ENCODE measurements at places on chromosomes 6 and 20. TPM values are rescaled to one million over a fixed set of nuclear protein-coding genes. Genes with fewer than 3 reads are reported as not detected.

DNA sequence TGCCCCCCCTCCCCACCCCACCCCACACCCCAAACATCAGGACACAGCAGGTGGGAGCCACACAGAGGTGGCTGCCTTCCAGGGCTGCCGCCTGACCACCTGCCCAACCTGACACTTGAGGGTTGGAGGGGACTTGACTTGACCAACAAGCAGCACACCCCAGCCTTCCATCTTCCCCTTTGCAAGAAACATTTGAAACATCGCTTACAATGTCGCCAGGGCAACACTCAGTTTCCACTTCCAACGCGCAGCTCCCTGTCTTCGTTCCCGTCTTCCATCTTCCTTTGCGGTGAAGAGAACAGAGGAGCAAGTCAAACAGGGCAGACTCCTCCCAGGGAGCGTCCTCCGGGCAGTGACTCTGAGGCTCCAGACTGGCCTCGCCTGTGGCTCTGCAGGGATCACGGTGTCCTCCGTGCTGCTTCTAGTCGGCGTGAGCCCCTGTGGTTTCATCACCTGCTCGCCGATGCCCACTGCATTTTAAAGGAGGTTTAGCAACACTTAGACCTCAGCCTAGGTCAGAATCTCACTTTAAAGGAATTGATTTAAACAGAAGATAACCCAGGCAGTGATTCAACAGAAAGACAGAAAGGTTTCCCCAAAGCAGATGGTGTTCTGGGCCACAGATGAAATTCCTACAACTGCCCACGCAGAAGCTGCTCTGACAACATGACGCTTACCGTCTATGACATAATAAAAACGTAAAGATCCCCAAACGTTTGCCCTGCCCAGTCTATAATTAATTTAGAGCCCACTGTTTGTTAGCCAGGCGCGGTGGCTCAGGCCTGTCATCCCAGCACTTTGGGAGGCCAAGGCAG is 130.8 kb downstream of the TAF4 start:
- DNase-seq = no peak
- no peak overlapping the region for H3K27ac ChIP-seq
- no peak overlapping the region for H3K4me3 ChIP-seq

- no peak overlapping the region for H3K4me3 ChIP-seq
- H3K27ac ChIP-seq = no peak overlapping the region
- no peaks in the 10 kb centered on the region for H3K36me3 ChIP-seq
- no peak for DNase-seq
- H3K4me1 ChIP-seq = peaks cover 46% of the 10 kb centered on the region
- no peaks in the 10 kb centered on the region for H3K27me3 ChIP-seq
These were observed 155.7 kb downstream of the AKAP7 start for GRCh38 chr6:131290955-131291354.

The SYNE1 gene
- 3.9 TPM for polyA plus RNA-seq

GRCh38 chr20:24469116-24469893 is at the start of gene SYNDIG1:
Gene SYNDIG1 (plus strand): TSS chr20:24469629. CDS start chr20:24543098, 73,469 bp downstream.
- no peaks in the 10 kb centered on the region for H3K36me3 ChIP-seq
- no peak within 1 kb of the TSS for H3K27ac ChIP-seq
- peak within 1 kb of the TSS; percentile 91 for H3K4me3 ChIP-seq
- DNase-seq = peak; percentile 84
- H3K4me1 ChIP-seq = peaks cover 28% of the 10 kb centered on the region

GRCh38 chr6:13281686-13282085 is 46.7 kb downstream of the TBC1D7 start:
- no peak overlapping the region for H3K27ac ChIP-seq
- no peak overlapping the region for H3K4me3 ChIP-seq
- peaks cover 9% of the 10 kb centered on the region for H3K4me1 ChIP-seq
- H3K36me3 ChIP-seq = no peaks in the 10 kb centered on the region

GRCh38 chr6:16174416-16175078 is 45.7 kb downstream of the MYLIP start:
- H3K4me1 ChIP-seq = peaks cover 14% of the 10 kb centered on the region
- H3K36me3 ChIP-seq = no peaks in the 10 kb centered on the region
- 0 out of 2 replicates have a peak overlapping the region, but pooled peaks have one; percentile 22 for H3K27ac ChIP-seq
- no peak for DNase-seq
- H3K4me3 ChIP-seq = no peak overlapping the region
- no peaks in the 10 kb centered on the region for H3K27me3 ChIP-seq

DNA sequence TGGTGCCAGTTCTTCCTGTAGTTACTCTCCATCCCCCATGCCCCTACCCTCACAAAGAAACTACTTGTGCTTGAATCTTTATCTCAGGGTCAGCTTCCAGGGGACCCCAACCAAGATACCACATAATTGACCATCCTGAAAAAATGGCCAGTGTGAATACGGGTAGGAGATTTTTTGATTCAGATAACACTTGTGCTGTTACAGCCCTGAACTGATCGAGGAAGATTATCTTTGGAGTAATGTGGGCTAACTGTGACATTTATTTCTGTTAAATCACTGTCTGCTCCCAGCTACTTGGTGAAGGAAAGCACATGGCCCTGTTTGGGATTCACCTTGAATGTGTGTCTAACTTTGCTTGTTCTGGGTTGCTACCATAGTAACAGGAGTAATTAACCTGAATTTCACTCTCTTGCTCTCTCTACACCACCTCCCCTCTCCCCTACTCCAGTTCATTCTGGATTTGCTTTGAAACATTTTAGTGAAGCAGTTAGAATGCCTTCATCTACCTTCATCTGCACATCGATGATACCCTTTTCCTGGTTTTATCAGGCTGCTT is 219.6 kb upstream of the CHD6 start:
- no peaks in the 10 kb centered on the region for H3K4me1 ChIP-seq
- H3K27ac ChIP-seq = no peak overlapping the region
- no peak overlapping the region for H3K4me3 ChIP-seq
- H3K36me3 ChIP-seq = no peaks in the 10 kb centered on the region
- no peak for DNase-seq

- H3K4me3 ChIP-seq = no peak overlapping the region
- H3K27ac ChIP-seq = no peak overlapping the region
- H3K27me3 ChIP-seq = no peaks in the 10 kb centered on the region
- no peaks in the 10 kb centered on the region for H3K4me1 ChIP-seq
- DNase-seq = no peak
These were observed 7.7 kb downstream of the NTSR1 start for GRCh38 chr20:62716198-62716940.

The TMEM170B gene
- polyA plus RNA-seq = 2.0 TPM

GRCh38 chr6:78810146-78810545 is 57.2 kb upstream of the IRAK1BP1 start:
- no peak overlapping the region for H3K4me3 ChIP-seq
- no peaks in the 10 kb centered on the region for H3K27me3 ChIP-seq
- H3K36me3 ChIP-seq = no peaks in the 10 kb centered on the region
- no peak overlapping the region for H3K27ac ChIP-seq

DNA sequence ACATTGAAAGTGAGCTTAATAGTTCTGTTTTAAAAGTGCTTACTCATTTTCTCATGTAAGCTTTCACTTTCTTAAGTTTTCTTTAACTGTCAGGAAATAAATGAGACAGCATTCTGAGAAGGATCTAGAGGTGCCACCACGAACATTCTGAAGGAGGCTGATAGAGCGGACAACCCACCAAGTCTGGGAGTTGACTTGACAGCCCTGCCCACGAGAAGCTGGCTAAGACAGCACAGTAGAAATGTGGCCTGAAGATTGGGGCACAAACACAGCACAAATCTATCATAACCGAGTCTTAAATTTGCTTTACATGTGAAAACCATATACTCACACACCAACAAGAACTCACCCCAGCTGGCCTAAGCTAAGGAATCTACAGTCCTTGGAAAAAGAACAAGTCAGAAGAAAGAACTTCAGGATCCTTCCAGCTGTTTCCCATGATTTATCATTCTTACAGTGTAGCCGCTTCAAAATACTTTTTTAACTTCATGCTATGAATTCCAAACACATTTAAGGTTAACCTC is 144.2 kb upstream of the TNFAIP3 start:
- no peaks in the 10 kb centered on the region for H3K4me1 ChIP-seq
- no peaks in the 10 kb centered on the region for H3K27me3 ChIP-seq
- no peak overlapping the region for H3K4me3 ChIP-seq
- no peak for DNase-seq
- H3K36me3 ChIP-seq = no peaks in the 10 kb centered on the region

The LCA5 gene
- polyA plus RNA-seq = 4.2 TPM

The ARHGAP40 gene
- 0.30 TPM for polyA plus RNA-seq

The RHAG gene
- polyA plus RNA-seq = not detected

The TTK gene
- 50.7 TPM for polyA plus RNA-seq

DNA sequence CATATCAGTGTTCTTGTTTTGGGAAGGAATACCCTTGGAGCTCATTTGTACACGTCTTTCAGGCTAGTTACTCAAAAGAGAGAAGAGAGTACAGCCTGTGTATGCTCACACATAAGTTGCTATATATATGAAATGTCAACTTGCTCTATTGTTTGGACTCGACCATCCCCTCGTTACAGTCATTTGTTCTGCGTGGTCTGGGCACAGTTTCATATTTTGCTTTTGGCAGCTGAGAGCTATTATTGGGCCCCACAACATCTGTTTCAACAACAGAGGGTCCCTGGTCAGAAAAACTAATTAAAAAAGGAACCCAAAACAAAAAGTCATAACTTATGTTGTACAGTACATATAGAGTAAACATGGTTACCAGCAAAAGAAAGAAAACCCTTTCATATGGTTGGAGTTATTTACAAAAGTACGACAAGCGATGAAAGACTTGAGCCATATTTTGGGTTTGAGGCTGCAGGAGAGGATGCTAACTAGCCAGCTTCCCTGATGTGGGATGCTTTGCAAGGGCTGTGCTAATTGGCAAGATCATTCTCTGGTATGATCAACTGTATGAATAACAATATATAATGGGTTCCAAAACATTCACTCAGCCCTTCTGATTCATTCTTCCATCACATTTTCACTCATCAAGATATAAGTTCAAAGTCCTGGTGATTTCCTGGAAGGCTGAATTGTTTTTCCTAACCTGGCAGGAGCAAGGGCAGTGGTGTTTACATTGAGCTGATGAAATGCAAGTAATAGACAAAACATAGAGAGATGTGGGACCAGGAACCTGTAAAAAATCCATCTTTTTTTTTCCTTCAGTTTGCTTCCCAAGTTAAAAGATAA is 137.9 kb downstream of the RPS12 start:
- H3K27ac ChIP-seq = no peak overlapping the region
- DNase-seq = no peak
- H3K4me3 ChIP-seq = no peak overlapping the region

- DNase-seq = no peak
- H3K36me3 ChIP-seq = no peaks in the 10 kb centered on the region
- H3K4me3 ChIP-seq = no peak overlapping the region
- no peaks in the 10 kb centered on the region for H3K27me3 ChIP-seq
- H3K4me1 ChIP-seq = no peaks in the 10 kb centered on the region
These were observed 395.9 kb downstream of the SAMD5 start for GRCh38 chr6:147904416-147904815.

DNA sequence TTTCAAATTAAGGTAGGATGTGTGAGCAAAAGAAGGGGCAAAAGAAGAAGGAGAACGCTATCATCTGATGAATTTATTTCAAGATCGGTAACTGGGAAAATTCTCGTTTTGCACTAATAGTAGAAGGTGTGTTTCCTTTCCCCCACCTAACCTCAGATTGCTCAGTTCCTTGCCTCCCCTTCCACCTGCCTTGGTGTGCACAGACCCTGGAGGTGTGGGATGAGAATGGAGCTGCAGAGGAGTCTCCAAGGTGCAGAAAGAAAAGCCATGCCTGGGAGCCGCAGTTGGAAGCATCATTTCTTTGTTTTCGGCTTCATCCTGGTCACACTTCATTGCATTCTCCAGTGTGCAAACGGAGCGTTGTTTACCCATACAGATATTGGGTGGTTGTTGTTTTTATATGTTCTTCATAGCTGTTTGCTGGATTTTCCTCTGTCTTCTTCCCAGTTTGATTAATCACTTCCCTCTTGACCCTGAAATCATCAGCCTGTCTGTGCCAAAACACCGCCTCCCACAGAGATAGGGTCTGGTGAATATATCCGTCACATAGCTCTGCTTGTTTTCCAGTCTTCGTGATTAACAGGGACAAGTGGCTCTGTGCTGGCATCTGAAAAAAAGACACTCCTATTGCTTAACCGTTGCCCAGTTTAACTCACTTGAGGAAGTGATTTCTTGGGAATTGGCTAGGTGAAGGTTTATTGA is 40.2 kb upstream of the NEDD9 start:
- no peak overlapping the region for H3K4me3 ChIP-seq
- no peak overlapping the region for H3K27ac ChIP-seq
- H3K36me3 ChIP-seq = no peaks in the 10 kb centered on the region

The CCN6 gene
- polyA plus RNA-seq = 0.73 TPM

The GATA5 gene
- polyA plus RNA-seq = 0.60 TPM

- peaks cover 23% of the 10 kb centered on the region for H3K36me3 ChIP-seq
- H3K27ac ChIP-seq = peak overlapping the region; percentile 39
- no peaks in the 10 kb centered on the region for H3K27me3 ChIP-seq
- peaks cover 14% of the 10 kb centered on the region for H3K4me1 ChIP-seq
These were observed 17.9 kb downstream of the BPHL start for GRCh38 chr6:3136292-3137011.

GRCh38 chr6:113363866-113364265 is 493.3 kb upstream of the MARCKS start:
- H3K27me3 ChIP-seq = no peaks in the 10 kb centered on the region
- H3K4me3 ChIP-seq = no peak overlapping the region
- H3K36me3 ChIP-seq = no peaks in the 10 kb centered on the region

The SAPCD1 gene
- 5.0 TPM for polyA plus RNA-seq

GRCh38 chr6:152587473-152587872 is 49.7 kb downstream of the SYNE1 start:
- H3K4me1 ChIP-seq = no peaks in the 10 kb centered on the region
- H3K4me3 ChIP-seq = no peak overlapping the region
- no peaks in the 10 kb centered on the region for H3K27me3 ChIP-seq
- DNase-seq = no peak
- H3K27ac ChIP-seq = no peak overlapping the region

DNA sequence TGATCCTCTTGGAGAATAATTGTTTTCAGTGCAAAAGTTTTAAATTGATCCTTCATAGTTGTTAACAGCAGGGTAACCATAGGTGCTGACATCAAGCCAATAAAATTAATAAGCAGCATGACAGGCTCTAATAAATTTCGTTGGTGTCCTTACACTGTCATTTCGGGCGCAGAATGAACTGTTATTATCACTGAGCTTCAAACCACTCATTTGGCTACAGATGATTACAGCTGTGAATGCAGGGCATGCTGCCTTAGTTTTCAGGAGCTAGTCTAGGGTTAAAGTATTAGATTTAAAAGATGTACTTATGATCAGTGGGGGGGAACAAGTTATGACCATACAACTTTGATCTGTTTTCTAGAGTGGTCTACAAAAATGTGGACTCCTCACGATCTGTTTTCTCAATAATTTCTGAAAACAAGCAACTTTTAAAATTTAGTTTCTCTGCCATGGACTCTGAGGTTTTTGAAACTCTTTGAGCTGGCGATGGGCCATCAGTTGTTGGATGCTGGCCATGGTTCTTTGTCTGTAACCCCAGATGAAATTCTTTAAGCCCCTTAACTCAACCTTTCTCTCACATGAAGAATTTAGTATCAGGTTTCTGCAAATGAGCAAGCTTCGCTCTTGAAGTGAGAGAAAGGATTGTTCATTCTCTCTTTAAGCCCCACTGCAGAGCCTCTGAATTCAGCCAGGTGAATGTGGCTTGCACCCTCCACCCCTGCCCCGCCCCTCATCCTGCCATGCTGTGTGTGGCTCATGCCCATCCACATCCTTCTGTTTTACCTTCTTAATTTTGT is 99.1 kb upstream of the MTHFD1L start:
- H3K36me3 ChIP-seq = no peaks in the 10 kb centered on the region
- no peak overlapping the region for H3K27ac ChIP-seq
- no peak overlapping the region for H3K4me3 ChIP-seq
- H3K27me3 ChIP-seq = no peaks in the 10 kb centered on the region
- DNase-seq = no peak

The TINAG gene
- not detected for polyA plus RNA-seq
